ENCODE measurements at places on chromosomes 12 and 14. TPM values are rescaled to one million over a fixed set of nuclear protein-coding genes. Genes with fewer than 3 reads are reported as not detected.

GRCh38 chr14:92647797-92648279, 100.6 kb downstream of the LGMN start:
- no peak for DNase-seq

GRCh38 chr12:82675246-82675645, 11.5 kb upstream of the TMTC2 start:
- DNase-seq: no peak

Gene TNS2
- total RNA-seq: 1.7 TPM

Gene OR4K5
- not detected for total RNA-seq
